Renal pelvis (tissue), 12 donors: ENCODE measurements at places on chromosomes 16 and 17. TPM values are rescaled to one million over a fixed set of nuclear protein-coding genes. Genes with fewer than 3 reads are reported as not detected.

- no peak for DNase-seq
These were observed 38.5 kb downstream of the TMEM235 start for GRCh38 chr17:78269955-78270381.

DNA sequence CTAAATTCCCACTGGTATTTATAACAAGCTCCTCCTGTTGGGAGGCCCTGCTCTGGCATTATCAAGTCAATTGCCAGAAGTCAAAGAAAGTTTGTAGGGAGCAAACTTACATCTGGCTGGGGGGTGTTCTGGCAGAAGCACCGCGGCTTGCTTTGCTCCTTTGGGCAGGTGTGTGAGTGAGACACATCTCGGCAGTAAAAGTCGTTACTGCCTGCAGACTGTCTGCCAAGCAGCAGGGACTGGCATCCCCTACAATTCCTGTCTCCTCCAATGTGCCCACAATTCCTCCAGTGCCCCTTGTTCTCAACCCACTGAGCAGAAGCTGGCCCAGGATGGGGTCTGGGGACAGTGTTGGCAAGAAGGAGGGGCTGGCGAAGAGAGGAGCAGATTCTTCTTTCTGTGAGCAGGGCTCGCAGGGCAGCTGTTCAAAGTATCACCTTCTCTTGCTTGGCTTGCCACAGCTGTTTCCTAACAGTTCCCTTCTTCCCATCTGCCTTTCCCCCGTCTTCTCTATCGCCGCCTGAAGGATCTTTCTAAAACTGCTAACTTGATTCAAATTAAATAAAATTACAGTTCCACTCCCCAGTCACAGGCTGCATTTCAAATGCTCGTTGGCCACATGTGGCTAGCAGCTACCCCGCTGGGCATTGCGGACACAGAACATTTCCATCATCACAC is 30.2 kb downstream of the SPACA3 start:
- no peak for DNase-seq

DNA sequence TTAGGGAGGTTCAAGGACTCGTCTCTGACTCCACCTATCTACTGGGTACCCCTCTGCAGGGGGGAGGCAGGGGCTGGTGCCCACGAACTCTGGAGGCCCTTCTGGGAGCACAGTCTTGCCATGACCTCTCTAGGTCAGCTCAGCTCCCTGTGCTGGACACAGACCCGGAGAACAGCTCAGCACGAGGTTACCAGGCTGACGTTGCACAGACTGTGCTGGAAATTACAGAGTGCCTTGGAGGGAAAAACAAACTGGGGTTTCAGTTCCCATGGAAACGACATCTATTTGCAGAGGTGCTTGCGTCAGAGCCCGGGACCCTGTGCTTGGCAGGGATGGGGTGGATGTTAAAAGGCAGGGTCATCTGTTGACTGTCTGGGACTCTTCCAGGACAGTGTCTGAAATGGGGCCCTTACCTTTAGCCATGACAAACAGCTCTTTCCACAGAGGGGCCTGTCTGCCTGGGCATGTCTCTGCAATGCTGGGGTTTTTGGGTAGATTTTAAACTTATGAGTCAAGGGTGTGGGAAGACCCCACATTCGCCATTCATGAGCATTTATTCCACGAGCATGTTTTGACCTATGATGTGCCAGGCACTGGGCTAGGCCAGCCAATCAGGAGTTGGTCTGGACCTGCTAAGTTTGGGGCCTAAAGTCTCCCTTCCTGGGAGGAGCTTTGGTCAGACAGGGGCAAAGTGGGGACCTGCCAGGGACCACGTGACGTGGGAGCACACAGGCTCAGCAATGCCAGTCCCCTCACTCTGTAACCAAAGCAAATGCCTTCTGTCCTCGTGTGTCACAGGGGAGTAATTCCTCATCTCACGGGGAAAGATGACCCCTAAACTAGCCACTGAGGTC is 22.5 kb downstream of the CCR7 start:
- peak; percentile 84 for DNase-seq

- DNase-seq, result no peak
These were observed 504 bp downstream of the MAZ start for GRCh38 chr16:29806641-29807425.

DNA sequence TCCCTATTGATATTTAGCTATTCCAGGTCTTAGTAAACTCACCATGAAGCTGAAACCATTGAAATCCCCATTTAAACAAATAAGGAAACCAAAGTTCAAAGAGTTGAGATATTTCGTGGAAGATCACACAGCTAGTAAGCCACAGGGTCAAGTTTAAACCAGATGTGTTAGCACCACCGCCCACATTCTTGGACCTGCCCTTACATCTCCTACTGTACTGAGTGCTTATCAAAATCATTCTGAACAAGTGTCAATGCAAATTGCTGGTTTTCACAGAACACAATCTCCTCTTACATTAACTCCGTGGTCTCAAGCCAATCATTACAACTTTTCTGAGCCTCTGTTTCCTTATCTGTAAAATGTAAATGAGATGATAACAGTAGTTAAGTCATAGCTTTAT is 676.2 kb downstream of the CDH11 start:
- DNase-seq, result no peak

- no peak for DNase-seq
These were observed 3.0 kb upstream of the ABCC1 start for GRCh38 chr16:15946257-15947044.

GRCh38 chr17:58587713-58588117 is 73.3 kb upstream of the MTMR4 start:
- peak; percentile 44 for DNase-seq

DNA sequence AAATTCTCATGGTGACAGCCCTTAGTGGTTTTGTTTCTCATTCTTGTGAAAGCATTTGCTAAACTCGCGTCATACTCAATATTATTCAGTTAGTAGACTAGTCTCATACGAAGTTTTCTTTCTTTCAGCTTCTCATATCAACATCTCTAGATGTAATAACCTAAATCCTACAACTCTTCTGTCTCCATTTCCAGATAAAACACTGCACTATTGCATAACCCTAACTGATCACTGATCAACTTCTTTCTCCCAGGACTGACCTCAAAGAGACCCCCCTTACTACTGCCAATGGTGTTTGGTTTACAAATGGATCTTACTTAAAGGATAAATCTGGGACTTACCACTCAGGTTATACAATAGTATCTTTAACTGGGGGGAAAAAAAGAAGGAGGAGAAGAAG is 36.3 kb upstream of the TEKT1 start:
- no peak for DNase-seq

DNA sequence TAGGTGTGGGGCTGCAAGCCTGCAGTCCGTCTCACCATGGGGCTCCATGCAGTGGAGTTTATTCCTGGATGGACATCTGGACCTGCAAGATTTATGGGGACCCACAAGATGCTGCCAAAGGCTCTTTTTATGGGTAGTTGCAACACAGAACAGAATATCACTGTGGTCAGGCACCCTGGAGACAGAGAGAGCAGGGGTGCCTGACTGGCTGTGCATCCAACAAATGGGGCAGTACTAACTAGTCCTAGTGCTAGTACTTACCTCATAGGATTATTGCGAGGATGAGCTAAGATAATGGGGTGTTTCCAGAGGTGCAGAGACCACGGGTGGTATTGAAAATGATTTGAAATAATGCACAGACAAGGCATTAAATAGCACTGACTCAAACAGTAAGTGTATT is 42.4 kb upstream of the MMP2 start:
- no peak for DNase-seq

DNA sequence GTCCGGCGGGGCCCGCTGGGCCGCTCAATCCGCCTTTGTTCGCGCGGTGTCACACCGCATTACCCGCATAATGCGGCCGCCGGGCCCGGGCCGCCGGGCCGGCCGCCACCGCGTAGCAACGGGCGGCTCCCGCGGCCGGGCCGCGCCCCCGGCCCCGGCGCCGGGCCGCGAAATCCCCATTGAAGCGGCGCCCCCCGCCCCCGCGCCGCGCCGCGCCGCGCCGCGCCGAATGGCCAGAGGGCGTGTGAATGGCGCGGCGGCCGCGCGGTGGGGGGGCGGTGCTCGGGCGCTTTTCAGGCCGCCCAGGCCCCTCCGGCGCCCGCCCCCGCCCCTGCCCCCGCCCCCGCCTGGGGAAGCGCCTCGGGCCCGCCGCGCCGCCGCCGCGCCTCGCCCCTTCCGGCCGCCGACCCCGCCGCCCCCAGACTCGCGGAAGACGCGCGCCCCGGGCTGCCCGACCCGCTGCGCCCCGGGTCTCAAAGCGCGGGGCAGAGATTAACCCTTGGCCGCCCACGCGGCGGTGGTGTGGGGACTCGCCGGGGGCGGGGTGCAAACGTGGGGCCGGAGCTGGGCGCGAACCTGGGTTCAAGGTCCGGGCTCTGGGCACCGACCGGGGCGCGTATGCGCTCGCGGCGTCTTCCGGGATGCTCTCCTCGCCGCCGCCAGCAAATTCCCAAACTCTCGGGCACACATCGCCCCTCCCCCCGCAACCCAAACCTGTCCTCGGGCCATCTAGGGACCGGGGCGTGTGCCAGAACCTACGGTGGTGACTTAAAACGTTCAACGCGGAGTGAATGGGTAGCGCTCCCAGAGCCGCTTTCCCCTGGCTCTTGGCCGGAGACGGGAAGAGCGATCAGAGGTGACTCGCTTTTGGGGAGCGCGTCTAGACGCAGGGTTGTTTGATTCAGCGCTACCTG is 46.7 kb downstream of the WNT3 start:
- DNase-seq, result peak; percentile 21

DNA sequence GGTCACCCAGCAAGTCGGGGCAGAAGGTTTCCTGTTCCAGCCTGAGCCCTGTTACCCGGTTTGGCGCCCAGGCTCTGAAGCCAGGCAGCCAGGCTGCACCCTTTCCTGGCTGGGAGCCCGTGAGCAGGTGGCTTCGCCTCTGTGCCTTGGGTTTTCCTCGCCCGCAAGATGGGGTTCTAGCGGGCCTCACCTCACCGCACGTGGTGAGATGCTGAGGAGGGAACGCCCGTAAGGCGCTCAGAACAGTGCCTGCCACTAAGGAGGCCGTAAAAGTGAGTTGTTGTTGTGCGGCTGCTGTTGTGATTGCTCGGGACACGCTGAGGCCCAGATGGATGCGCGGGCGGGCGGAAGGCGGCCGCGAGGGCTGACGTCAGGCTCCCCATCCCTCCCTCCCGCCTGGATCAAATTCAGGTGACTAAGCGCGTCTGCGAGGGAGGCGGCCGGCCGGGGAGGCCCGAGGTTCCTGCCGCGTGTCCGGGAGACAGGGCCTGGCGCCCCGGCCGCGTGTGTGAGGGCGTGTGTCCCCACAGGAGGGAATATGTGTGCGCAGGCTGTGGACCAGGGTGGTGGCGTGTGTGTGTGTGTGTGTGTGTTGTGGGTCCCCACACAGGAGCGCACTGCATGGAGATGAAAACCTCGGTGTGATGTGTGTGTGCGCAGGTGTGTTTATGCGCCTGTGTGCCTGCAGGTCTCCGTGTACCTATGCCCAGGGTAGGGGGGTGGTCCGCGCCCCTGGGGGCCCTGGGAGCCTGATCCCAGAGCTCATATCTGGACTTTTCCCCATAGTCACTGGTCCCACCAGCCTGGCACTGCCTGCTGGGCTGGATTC is 4.3 kb downstream of the CAMKK1 start:
- peak; percentile 89 for DNase-seq

- no peak for DNase-seq
These were observed 9.3 kb downstream of the IL4R start for GRCh38 chr16:27322858-27323780.

DNA sequence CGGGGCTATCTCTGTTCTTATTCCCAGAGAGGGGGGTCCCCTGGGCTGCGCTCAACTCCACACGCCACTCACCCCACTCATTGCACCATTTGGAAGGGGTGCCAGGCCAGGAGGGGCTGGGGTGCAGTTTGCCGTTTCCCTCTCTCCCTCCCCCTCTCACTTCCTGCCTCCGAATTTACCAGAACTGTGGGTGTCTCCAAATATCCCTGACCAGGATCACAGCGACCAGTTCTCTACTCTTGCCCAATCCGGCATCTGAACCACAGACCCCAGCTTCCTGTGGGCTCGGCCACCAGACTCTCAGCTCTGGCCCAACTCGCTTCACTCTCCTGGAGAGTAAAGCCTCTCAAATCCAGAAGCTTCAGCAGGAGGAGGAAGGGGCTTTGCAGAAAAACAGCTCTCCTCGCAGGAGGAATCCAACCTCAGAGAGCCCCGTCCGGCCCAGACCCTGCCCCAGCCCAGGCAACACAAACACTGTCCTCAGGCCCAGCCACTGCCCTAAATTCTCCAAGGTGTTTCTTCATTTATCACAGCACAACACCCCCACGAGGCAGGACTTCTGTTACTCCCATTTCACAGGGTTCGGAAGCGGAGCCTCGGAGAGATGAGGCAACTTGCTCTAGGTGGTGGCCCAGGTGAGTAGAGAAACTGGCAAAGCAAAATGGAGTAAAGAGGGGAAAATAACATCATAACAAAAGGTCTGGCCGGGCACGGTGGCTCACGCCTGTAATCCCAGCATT is 423 bp upstream of the ASGR2 start:
- DNase-seq, result no peak

GRCh38 chr17:13508896-13509295 is 92.8 kb downstream of the HS3ST3A1 start:
- no peak for DNase-seq

DNA sequence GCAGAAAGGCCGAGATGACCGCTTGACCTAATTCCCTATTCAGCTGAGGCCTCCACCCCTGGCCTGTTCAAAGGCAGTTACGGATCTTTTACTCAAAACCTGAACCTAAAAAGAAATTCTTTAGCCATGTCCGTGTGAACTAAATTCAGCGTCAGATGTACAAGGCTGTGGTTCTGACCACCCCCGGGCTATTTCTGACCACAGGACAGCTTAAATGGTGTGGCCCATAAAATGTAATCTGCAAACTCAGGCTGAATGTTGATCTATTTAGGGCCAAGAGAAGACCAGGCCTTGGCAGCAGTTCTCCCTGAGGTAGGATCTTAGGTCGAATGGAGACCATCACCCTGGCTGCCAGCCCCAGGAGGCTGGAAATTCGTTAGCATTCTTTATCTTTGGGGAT is 485.5 kb downstream of the WWOX start:
- no peak for DNase-seq

- no peak for DNase-seq
These were observed 253.9 kb downstream of the SLC39A11 start for GRCh38 chr17:72838581-72838980.

GRCh38 chr16:819336-820043 is 19.0 kb upstream of the GNG13 start:
- DNase-seq, result no peak

GRCh38 chr17:66819466-66819865 is 15.5 kb upstream of the CACNG5 start:
- no peak for DNase-seq

- no peak for DNase-seq
These were observed 18.9 kb upstream of the MAP3K14 start for GRCh38 chr17:45335721-45336120.

- no peak for DNase-seq
These were observed 211.3 kb downstream of the CA10 start for GRCh38 chr17:51947160-51947735.

The PLA2G10 gene
- polyA plus RNA-seq, result 0.31 TPM

The COTL1 gene
- 140 TPM for polyA plus RNA-seq

The IGSF6 gene
- polyA plus RNA-seq, result 7.9 TPM

The SSTR5 gene
- 0.16 TPM for polyA plus RNA-seq

The IKZF3 gene
- polyA plus RNA-seq, result 0.33 TPM

The RFNG gene
- polyA plus RNA-seq, result 56.6 TPM

The ZNF174 gene
- polyA plus RNA-seq, result 14.6 TPM

The ATP1B2 gene
- 24.2 TPM for polyA plus RNA-seq
